Inflammatory macrophage treated with lipopolysaccharide for 1 hour (primary cell): ENCODE measurements at places on chromosomes 6 and 20.
A peak's percentile ranks its signal among the peaks of the same experiment; 100 is the strongest.

DNA sequence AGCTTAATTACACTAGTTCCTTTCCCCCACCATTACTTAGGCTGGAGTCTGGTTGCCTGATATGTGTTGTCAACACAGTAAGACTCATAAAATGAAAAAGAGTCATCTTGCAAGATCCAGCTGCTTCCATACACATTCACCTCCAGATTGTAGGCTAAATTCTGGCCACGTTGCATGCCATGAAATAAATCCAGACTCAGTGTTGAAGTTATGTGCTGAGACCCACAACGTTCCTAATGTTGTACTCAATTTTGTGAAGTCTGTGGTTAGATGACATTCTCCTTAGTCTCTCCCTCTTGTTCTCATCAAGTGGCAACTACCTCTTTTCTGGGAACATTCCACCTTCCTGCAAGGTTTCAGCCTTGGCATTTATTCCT lies 212.3 kb downstream of the LMBRD1 start:
- DNase-seq, result no peak

DNA sequence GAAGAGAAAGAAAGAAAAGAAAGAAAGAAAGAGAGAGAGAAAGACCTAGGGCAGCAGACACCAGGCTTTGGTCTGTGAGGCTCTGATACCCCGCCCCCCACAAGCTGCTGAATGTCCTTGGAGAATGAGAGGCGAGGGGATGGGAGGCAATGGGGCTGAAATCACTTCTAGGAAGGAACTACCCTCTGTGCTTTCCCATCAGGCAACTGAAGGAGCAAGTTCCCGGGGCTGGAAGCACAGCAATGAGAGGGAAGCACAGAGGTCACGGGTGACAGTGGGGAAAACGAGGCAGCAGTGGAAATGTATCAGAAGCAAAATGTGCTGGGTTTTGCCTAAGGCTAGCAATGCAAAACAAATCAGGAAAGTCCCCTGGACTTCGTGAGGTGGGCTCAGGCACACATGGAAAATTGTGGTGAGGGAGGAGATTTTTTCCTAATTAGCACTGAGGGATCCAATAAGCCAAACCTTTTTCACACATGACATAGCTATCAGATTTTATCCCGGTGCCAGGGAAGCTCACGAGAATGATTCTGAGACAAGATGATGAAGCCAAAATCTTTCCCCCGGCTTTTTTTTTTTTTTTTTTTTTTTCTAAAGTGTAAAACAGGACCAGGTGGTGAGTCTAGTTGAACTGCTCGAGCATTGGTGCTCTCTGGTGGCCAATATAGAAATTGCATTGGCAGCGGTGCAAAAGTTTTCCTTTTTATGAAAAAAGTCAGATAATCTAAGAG lies 16.8 kb upstream of the ARFGEF2 start:
- peak; percentile 94 for DNase-seq

DNA sequence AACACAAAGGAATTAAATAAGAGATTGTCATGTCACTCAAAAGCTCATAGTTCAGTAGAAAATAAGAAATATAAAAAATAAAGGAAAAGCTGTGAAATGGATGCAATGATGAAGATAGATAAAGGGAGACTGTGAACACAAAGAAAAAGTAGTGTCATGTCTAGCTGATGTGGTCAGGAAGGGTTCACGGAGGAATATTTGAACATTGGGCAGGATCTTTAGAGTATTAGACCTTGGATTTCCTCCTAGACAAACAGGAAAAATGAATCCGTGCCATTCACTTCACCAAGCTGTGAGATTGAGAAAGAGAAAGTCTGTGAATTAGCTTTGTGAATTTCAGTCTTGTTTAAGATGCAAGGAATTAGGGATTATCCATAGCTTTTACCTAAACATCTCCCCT lies 414.4 kb upstream of the PLCB4 start:
- no peak for DNase-seq

GRCh38 chr6:6002848-6003620 lies 3.7 kb downstream of the NRN1 start:
- DNase-seq, result no peak

DNA sequence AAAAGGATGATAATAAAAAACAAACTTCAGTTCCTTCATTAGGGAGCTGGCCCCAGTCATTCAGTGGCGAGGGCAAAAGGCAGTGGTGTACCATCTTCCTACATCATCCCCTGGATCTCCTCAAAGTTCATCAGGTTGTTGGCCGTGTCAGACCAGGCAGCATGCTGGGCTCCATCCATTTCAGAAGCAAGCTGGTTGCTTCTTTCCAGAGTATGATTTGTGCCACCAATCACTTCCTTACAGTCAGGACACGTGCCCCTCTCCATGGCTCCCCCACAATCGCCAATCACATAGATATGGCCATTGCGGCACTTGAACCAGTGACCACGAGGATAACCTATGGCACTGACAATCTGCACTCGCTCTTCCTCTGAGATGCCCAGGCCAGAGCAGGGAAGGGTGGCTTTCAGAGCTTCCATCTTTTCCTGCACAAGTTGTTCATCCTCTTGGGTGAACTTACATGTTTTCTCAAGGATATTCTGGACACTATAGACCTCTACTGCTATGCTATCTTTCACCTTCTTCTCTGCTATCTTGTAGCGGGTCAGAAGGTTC lies 28.0 kb downstream of the DDX27 start:
- no peak for DNase-seq

DNA sequence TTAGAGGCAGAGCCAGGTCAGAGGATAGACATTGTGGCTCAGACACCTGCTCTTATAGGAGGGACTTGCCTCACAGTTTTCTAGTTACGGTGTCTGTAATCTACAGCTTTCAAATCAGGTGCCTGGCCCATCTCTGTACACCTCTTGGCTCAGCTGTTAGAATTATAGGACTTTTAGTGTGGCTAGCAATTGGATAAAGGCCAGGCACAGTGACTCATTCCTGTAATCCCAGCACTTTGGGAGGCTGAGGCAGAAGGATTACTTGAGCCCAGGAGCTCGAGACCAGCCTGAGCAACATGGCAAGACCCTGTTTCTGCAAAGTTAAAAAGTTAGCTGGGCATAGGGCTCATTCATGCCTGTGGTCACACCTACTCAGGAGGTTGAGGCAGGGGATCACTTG lies 20.0 kb downstream of the BRPF3 start:
- no peak for DNase-seq

- peak; percentile 49 for DNase-seq
Measured at GRCh38 chr6:14873101-14873500, 372.8 kb upstream of the JARID2 start.

GRCh38 chr20:40080041-40080652 lies 608.9 kb downstream of the MAFB start:
- no peak for DNase-seq

DNA sequence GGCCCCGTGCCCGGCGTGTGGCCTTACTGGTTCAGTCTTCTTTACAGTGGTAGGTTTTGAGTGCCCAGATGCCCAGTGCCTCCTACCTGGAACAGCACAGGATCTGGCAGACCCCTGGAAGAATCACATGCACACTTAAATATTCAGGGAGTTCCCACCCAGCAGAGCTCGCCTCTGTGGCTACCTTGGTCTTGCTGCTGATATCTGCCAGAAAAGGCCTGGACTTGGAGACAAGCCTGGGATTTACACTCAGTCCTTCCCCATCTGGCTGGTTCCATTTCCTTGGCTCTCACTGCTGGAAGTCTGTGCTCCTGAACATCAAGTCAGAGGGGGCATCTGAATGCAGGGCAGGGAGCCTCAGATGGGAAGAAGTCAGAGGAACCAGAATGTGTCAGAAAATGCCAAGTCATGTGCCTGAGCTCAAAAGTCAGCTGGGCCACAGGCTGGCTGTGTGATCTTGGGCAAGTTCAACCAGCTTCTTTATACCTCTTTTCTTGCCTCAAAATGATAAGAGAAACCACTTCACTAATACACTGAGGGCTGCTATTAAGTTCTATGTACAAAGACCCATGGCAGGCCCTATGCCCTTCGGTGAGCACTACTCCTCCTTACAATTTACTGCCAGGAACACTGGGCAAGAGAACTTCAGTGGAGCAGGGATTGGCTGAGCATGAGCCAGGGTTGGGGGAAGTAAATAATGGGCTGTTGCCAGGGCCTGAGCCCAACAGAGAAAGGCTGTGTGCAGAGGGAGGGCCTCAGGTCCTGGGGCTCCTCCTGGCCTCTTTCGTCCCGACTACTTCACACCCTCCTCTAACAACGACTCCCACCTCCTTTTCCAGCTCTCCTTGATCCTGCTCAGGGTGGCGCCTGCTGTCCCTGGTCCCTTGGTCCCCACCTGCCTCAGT lies 158.1 kb upstream of the PROKR2 start:
- DNase-seq, result no peak

- DNase-seq, result peak; percentile 4
Measured at GRCh38 chr20:7856756-7857155, 83.5 kb downstream of the HAO1 start.

- no peak for DNase-seq
Measured at GRCh38 chr6:24752503-24752902, 22.2 kb upstream of the GMNN start.

DNA sequence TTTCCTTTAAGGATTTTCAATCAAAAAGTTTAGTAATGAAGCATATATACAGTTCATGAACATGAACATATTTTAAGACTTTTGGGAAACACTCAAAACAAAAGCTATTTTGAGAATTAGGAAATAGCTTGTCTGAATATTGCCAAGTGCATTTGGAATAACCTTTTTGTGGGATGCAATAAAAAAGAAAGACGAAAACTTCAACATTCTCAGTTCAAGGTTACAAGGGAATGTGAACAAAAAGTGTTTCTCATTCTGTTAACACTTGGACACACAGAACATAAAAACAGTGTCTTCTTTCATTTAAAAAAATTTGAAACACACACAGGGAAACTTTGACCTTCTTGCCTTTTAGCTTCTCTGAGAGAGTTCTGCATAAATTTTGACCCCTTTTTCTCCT lies 72.7 kb upstream of the TCF21 start:
- no peak for DNase-seq

GRCh38 chr6:35142588-35143569 lies 1.7 kb upstream of the TCP11 start:
- peak; percentile 50 for DNase-seq

DNA sequence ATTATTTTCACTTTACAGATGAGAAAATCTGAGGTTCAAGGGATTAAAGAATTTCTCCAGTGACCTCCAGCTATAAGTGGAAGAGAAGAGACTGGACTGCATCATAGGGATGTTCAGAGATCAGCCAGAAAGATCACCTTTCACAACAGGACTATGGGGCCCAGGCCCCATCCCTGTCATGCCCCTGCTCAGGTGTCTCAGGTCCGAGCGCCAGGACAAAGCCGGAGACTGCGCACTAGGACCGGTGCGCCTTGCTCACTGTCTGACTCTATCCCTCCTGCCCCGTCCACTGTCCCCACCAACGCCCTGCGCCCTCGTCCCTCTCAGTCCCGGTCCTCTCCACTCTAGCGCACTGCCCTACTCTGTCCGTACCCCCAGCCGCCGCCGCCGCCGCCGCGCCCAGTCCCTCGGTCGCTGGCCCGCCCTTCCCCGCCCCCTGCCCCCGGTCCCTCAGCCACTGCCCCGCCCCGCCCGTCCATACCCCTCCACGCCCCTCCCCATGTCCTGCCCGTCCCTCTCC lies 521 bp upstream of the RAD21L1 start:
- no peak for DNase-seq

GRCh38 chr6:81613606-81614005 lies 138.9 kb downstream of the TENT5A start:
- DNase-seq, result no peak

GRCh38 chr20:40563296-40563950 lies 125.6 kb downstream of the MAFB start:
- no peak for DNase-seq

DNA sequence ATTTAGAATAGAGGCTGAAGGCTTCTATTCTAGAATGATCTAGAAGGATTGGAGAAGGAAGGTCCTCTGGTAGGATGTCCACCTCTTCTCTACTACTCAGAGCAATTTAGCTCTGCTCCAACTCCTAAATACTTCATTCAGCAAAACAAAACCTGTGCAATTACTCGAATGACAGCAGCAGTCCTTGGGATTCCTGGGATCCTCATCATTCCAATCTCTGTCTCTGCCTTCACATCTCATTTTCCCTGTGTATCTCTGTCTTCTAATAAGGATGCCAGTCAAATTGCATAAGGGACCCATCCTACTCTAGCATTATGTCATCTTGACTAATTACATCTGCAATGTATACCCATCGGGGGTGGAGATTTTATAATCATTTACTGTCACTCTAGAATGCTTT lies 5.5 kb upstream of the AIG1 start:
- no peak for DNase-seq

- no peak for DNase-seq
Measured at GRCh38 chr20:14412065-14412681, 74.8 kb upstream of the FLRT3 start.

GRCh38 chr6:157144859-157145568 lies 178.3 kb downstream of the TMEM242 start:
- no peak for DNase-seq

GRCh38 chr6:110147870-110148269 lies 31.6 kb downstream of the WASF1 start:
- no peak for DNase-seq

DNA sequence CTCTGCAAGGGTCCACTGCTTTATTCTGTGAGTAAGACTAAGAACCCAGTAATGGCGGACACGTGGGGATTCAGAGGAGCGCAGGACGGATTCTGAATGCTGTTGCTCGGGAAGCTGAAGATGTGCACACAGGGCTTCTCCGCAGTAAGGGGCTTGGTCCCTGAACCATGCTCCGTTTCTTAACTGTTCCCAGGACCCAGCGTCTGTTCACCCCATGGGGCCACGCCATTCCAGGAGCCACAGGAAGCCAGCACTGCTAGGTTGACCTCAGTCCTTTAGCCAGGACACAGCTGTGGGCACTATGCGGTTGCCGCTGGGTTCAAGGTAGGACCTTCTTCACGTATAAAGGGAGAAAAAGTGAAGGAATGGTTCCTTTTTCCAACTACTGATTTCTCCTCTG lies 59.8 kb downstream of the IRF4 start:
- DNase-seq, result no peak

DNA sequence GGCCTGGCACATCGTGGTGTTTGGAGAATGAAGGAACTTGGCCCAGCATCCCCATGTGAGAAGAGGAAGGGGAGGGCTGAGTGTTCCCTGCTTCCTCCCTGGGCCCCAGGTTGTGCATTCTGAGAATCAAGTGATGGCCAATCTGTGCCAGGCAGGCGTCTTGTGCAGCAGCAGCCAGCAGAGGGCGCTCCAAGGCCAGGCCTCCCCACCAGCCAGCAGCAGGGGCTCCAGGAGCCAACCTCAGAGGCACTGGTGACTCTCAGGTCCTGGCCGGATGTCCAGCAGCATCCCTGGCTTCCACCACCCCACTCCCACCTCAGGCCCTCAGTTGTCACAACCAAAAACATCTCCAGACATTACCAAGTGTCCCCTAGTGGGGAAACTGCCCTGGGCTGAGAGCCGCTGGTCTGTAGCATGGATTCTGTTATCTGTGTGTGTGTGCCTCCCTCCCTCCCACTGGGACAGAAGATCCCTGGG lies 192.0 kb downstream of the PREX1 start:
- DNase-seq, result no peak

- no peak for DNase-seq
Measured at GRCh38 chr6:281469-282103, 10.7 kb upstream of the DUSP22 start.

- DNase-seq, result no peak
Measured at GRCh38 chr6:13035606-13036005, 292.7 kb downstream of the TBC1D7 start.

- peak; percentile 31 for DNase-seq
Measured at GRCh38 chr6:47414423-47415167, 63.0 kb upstream of the CD2AP start.
